ENCODE measurements at places on chromosomes 5 and 9.

GRCh38 chr5:54632131-54632701 is 114.7 kb downstream of the SNX18 start:
- DNase-seq: no peak

- DNase-seq: no peak
Observed at GRCh38 chr5:1356873-1357787, 12.2 kb upstream of the CLPTM1L start.

DNA sequence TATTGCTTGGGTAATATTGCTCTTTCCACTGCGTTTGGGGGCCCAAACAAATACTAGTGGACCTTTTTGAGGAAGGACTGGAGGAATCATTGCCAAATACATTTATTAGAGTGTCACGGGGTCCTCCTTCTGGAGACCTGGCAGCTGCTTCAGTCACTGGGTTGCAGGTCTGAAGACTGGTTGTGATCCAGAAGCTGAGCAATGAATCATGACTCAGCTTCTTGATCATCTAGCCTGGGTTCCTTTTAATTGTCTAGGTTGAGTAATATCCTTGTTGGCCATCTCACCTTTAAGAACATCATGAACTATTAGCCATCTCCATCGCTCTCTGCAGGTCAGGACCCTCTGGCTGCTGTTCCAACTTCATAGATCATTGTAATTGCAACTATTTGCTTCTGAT is 15.4 kb upstream of the UBAP1 start:
- DNase-seq: no peak

DNA sequence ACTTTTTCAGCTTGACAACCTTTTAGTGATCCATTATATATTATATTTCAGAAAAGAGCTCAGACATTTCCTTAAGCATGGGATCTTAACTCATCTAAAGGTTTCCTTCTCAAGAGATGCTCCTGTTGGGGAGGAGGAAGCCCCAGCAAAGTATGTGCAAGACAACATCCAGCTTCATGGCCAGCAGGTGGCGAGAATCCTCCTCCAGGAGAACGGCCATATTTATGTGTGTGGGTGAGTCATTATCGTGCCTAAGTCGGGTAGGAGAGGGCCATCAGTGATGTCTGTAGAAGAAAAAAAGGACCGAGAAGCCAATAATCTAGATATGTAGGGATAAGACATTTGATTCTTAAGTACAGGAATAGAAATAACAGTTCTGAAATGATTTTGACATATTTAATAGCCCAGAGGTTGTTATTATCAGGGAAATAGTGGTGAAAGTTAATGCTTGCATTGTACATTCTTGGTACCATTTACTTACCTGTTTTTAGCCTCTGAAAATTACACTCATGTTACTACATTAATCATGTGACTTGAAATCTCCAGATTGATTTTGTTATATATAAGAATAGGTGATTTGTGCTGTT is 28.2 kb downstream of the MTRR start:
- DNase-seq: peak; percentile 74

DNA sequence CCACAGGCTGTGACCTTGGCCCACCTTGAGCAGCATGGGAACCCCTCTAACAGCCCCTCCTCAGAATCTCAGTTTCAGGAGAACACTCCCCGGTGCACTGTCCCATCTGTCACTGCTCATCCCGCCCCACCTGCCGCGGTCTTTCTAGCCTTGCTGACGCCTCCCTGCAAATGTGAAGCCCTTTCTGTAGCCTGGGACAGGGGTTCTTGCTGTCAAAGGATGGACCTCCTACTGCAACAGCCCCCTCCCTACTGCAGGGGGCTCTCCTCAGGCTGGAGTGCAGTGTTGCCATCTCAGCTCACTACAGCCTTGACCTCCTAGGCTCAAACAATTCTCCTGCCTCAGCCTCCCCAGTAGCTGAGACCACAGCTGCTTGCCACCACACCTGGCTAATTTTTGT is 20.0 kb downstream of the OR2V1 start:
- DNase-seq: peak; percentile 30

- peak; percentile 78 for DNase-seq
Observed at GRCh38 chr9:76023715-76024195, 133.3 kb downstream of the PCSK5 start.

GRCh38 chr9:130183133-130183762 is 11.0 kb downstream of the NCS1 start:
- peak; percentile 90 for DNase-seq

DNA sequence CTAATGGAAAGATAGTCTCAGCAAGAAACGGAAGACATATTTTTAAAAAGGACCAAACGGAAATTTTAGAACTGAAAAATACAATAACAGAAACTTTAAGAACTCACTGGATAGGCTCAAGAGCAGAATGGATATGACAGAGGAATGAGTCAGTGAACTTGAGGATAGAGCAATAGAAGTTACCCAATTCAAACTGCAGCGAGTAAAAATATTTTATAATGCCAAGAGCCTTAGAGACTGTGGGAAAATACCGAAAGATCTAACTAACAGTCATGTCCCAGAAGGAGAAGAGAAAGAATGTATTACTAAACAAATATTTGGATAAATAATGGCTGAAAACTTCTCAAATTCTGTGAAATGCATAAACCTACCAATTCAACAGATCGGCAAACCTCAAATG is 40.8 kb downstream of the ADAMTS2 start:
- DNase-seq: no peak

DNA sequence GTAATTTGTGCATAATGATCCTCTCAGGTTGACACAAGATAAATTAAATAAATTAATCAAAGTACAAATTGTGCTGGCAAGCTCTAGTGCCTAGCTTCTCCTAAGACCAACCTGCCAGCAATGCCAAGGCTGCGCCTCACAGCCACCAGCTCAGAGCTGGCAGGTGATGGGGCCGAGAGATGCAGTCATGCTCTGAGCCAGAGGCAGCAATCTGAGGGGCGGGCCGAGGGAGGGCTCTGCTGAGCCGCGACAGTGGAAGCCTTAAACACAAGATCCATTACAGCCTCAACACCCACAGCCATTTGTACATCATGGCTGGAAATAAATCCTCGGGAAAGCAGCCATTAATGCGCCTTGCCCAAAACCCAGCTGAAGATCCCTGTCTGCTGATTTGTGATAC is 20.3 kb downstream of the MED27 start:
- DNase-seq: peak; percentile 21

DNA sequence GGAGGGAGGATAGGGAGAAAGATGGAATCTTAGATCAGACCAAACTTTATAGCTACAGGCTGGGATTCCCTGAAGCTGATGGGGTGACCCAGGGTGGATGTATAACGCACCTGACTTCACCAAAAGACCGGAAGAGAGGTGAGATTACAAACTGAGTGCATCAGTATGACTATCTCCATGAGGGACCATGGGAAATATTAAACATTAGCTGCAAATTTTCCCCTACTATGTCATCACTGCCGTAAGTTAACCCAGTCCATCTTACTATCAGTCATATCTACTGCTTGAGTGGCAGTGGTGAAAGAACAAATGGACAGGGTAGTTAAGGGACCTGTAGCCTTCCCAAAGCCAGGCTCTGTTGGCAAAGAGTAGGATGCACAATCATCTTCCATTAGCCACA is 368.3 kb downstream of the EFNA5 start:
- no peak for DNase-seq

- DNase-seq: no peak
Observed at GRCh38 chr5:115389034-115389798, 92.8 kb upstream of the CCDC112 start.

GRCh38 chr5:95932941-95933340 is 28.7 kb downstream of the ELL2 start:
- DNase-seq: no peak

- DNase-seq: no peak
Observed at GRCh38 chr5:127019928-127020327, 10.4 kb downstream of the MARCHF3 start.

DNA sequence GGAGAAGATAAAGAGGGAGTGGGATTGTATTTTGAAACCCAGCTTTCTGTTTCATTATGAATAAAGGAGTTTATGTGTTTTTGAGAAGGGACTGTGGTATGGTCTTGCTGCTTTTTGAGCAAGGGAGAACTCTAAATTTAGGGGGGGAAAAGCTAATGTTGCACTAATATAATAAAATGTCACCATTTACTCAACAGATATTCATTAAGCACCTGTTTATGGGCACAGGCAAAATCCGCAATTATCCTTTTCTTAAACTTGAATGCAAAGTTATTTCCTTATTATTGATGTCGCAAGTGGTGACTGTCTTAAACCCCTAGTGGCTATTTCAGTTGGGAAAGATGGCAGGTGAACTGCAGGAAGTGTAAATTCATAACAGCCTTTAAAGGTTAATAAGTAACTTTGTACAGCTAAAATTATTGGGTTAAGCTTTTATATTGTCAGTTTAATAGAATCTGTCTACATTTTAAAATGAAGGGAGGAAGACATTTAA is 1.5 kb downstream of the CDC42SE2 start:
- no peak for DNase-seq

GRCh38 chr5:144125163-144125726 is 45.2 kb downstream of the YIPF5 start:
- peak; percentile 61 for DNase-seq

GRCh38 chr5:86757824-86758223 is 140.1 kb downstream of the COX7C start:
- no peak for DNase-seq

DNA sequence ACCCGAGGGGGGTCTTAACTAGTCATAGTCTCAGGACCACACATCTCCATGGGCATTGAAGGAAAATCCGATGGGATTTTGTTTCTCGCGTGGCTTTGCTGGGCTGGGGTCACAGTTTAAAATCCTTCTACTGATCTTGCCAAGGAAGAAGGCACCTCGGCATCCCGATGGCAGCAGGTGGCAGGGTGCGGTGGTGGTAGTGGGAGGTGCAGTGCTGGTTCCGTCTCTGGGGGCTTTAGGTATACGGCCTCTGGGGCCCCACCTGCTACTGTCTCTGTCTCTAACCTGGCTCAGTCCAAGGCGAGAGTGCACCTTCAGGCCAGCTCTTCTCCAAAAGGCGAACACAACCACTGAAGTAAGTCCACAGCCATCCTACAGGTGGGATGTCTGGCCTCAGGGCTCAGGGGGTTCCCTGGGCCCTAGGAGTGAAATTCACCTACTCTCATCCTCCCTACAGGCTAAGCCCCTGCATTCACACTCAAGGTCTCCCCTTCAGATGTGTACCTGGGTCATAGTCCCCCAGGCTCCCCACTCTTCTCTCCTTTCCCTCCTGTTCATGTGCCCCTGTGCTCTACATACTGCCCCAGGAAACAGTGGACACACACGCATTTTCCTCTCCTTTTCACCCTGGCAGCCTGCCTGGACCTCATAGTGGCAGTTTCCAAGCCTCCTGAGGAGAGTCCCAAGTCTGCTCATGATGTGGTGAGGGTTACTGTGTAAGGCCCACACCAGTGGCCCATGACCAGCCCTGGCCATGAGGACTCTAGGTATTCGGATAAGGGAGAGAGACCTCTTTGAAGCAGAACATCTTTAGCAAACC is 736 bp upstream of the FCN2 start:
- DNase-seq: no peak

DNA sequence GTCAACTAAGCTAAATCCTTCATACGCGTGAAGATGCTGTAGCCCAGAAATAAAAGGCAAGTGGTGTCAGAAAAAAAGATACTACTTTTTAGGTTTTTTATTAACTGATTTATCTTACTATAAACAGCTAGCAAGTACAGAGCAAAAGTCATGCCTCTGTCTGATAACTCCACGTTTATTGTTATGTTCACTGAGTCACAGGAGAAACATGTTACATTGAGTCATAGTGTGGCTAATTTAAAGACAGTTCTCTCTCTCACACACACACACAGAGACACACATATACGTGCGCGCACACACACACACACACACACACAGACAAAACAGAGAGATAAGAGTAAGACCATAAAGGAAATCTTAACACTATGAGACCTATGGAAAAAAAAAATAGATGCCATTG is 770.0 kb upstream of the CDH10 start:
- DNase-seq: no peak

GRCh38 chr9:119938871-119939270 is 569.6 kb upstream of the BRINP1 start:
- no peak for DNase-seq

DNA sequence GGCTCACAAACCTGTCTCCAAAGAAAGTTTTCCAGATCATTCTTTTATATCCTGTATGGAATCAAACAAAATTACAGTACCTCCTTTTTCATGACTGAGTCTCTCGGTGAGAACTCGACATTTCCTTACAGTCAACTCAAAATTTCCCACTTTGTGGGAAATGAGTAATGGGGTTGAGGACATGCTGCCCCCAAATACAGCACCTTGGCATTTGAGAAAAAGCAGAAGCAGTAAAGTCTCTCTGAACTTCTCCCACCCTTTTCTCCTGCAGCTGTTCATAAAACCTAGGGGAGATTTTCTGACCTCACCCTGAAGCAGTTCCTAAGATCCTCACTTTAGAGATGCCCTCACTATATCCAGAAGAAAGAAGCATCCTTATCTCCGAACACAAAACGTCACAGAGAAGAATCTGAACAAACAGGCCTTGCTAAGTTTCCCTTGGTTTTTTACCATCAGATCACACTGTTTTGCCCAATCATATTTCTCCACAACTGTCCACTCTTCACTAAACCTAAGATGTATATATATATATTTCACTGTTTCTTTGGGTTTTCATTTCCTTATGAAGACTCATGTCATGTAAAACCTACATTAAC is 96.1 kb upstream of the APC start:
- no peak for DNase-seq

DNA sequence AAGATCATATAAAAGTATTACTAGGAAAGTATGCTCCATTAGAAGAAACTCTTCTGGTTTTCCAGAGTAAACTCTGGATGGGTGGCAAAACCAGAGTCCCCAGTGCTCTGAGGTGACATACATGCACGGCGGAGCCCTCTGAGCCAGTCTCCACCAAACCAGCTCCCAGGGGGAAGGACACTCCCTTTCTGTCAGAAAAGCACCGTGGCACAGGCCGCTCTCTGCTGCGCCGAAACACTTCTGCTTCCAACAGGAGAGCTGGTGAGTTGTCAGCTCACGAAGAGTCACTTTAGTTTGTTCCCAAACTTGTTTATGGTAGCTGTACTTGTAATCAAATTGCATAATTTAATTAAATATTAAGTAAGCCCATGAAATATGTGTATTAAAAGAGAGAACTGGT is 184.6 kb downstream of the CDK5RAP2 start:
- DNase-seq: no peak

DNA sequence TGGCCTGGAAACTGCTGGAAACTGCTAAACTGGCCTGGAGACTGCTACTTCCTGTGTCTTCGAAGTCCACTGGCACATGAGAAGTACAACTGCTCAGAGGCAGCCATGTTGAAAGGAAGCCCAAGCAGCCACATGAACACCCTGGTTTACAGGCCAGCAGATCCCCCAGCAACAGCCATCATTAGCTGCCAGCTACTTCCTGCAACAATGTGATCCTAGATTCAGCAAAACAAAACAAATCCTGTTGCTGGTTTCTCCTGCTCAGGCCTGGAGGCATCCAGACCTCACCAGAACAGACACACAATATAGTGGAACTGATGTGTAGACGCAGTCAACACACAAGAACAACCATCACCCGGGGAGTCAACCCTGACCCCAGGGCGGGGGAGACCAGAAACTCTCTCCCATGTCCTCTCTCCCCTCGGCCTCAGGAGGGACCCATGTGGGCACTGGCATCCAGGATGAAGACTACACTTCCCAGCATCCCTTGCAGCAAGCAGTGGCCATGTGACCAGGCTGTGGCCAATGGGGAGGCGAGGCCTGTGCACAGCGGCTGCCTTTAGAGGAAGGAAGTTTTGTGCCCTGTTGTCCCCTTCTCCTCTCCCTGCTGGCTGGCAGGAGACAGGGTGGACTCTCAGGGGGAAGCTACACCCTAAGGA is 9.2 kb upstream of the LCN15 start:
- no peak for DNase-seq

Data from islet precursor cell (in vitro differentiated cells).